WERI-Rb-1 (cell line): ENCODE measurements at places on chromosomes 3 and 15.

GRCh38 chr15:52858782-52859176 lies 68.6 kb upstream of the ONECUT1 start:
- no peak for DNase-seq

- no peak for DNase-seq
These were observed 553.4 kb downstream of the OCA2 start for GRCh38 chr15:27545494-27546255.

GRCh38 chr3:17158941-17159682 lies 274.4 kb downstream of the PLCL2 start:
- DNase-seq = no peak

GRCh38 chr15:31004220-31004733 lies 12.8 kb upstream of the MTMR10 start:
- DNase-seq = peak; percentile 42

- no peak for DNase-seq
These were observed 75.0 kb downstream of the SEMA5B start for GRCh38 chr3:122952520-122952919.

DNA sequence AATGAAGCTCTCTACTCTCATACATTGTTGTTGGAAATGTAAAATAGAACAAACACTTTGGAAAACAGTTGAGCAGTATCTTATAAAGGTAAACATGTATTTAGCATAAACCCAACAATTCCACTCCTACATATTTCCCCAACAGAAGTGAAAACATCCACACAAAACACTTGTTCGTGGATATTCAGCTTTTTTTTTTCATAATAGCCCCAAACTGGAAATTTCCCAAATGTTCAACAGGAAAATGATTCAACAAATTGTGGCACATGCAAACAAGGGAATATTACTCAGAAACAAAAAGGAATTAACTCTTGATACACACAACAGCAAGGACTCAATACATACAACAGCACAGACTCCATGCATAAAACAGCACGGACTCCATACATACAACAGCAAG lies 28.5 kb downstream of the RFTN1 start:
- no peak for DNase-seq

DNA sequence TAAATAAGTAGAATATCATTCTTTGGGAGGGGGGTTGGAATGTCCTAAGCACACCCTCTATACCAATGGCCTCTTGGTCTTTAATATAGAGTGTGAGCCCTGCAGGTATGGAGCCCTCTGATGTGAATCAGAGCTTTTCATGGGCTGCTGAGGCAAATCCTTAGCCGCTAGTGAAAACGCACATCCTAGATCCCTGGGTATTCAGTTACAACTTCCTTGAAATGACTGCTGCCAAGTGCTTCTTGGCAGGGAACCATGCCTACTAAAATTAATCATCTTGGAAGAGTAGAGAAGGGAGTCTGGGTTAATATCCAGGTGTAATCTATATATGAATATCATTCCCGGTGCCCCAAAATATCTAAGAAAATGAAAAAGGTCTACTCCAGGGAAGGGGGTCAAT lies 109.1 kb downstream of the POLQ start:
- no peak for DNase-seq

DNA sequence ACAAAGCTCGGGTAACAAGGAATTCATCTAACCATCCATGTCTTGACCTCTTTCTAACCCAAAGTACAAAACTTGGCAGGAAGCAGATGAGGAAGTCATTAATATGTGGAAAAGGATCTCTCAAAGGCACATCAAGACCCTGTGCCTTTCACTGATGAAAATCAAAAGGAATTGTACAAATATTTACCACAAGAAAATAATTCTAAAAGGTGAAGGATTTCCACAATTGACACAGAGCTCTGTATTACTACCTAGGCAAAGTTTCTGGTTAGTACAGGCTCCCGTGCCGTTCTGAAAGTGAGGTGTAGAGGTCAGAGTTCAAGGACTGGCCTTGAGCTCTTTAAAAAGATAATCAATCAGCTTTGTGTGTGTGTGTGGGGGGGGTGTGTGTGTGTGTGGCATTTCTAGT lies 239.7 kb upstream of the ICE2 start:
- no peak for DNase-seq

GRCh38 chr3:41092844-41093243 lies 106.5 kb upstream of the CTNNB1 start:
- DNase-seq = no peak

GRCh38 chr3:150116196-150116595 lies 145.5 kb upstream of the PFN2 start:
- no peak for DNase-seq

DNA sequence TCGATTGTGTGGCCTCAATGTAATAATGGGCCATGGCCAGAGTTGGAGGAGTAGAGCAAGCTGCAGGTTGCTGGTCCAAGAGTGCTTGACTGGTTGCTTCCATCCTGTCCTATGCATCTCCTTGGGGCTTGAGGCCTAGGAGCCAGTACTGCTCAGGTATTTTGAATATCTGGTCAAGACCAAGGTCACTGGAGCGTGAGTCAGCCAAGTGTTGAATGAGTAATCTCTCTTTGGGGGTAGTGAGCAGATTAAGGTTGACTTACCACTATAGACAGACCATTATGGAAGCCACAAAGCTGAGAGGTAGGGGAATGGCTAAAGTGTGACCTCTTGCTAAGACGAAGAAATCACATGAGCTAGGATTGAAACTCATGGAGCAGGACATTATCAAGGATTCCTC lies 9.4 kb upstream of the PARP6 start:
- no peak for DNase-seq

- DNase-seq = no peak
These were observed 4.6 kb upstream of the TBL1XR1 start for GRCh38 chr3:177201700-177202397.

GRCh38 chr3:89373434-89373833 lies 266.0 kb downstream of the EPHA3 start:
- DNase-seq = no peak

- DNase-seq = no peak
These were observed 218.7 kb downstream of the STXBP5L start for GRCh38 chr3:121126707-121127035.

DNA sequence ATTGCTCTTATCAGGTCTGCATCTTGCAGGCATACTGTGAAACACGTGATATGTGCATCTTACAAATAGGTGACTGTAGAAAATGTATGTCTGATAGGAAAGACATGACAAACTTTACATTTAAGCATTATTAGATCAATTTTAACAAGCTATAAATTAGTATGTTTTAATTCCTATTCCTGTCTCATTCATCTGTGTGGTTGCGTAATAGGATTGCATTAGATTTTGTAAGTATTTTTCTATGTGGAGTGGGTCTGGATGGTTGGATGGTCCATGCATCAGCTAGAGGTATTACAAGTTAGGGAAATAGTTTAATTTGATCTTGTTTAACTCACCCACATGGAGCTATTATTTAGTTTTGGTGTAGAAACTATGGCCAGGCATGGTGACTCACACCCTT lies 18.8 kb downstream of the ASTE1 start:
- DNase-seq = no peak

DNA sequence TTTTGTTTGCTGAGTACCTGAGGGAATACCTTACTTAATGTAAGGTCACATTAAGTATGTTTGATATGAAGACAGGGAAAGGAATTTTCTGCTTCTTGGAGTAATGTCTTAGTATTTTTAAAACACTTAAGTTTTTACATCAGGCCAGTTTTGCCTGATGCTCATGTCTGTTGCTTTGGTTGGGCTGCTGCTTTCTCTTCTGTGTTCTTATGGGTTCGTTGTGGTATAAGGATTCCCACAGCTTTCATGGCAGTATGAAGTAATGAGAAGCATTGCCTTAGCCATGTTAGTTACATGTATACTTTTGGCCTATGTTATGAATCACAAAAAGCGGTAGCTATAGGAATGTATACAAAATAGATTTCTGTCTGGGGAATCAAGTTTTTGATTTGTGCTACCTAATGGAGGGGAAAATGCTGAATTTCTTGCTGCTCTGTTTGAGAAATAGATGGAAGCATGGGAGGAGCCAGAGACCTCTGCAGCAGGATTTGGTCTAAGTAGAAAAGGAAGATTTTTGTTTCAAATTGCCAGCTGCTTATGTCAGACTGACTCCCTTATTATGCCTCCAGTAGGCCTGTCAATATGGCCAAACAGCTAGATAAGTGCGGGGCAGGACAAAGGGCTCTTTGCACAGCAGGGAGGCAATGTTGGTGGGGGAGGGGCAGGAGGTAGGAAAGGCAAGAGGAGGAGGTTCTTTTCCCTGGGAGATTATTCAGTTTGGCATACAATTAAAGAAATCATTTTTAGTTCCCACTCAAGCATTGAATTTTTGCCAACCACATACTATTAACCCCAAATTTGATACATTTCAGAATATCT lies 5.2 kb downstream of the SETD5 start:
- DNase-seq = peak; percentile 96

DNA sequence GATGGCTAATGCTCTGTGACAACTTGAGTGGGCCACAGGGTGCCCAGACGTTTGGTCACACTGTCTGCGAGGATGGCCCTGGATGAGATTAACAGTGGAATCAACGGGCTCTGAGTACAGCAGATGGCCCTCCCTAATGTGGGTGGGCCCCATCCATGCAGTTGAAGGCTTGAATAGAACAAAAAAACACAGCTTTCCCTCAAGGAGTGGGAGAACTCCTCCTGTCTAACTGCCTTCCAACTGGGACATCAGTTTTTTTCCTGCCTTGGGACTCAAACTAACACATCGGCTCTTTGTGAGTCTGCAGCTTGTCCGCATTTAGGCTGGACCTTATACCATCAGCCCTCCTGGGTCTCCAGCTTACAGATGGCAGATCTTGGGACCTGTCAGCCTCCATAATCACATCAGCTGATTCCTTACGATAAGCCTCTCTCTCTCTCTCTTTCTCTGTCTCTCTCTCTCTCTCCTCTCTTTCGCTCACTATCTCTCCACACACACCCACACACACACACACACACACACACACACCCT lies 20.8 kb downstream of the FAM174B start:
- peak; percentile 92 for DNase-seq

DNA sequence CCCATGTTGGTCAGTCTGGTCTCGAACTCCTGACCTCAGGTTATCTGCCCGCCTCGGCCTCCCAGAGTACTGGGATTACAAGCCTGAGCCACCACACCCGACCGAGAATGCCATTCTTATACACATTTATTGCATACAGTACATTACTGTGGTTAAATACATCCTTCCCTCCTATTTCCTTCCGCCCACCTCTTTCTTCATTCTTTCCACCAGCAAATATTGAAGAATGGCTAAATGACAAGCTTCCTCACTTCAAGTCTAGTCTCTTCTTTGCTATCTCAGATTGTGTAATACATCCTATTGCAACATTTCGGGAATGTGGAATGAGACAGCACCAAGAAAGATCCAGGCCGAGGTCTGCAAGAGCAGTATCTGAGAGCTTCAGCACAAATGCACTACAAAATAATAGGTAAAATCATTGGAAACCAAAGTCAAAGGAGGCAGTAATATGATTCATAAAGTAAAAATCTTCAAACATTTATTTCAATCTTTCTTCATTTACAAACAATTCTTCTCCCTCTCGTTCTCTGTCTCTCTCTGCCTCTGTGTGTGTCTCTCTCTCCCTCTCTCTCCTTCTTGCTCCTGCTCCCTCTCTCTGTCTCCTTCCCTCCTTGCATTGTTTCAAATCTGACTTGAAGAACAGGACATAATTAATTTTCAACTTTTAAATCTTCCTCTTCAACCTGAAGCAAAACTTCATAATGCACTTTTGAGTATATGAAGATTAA lies 94.7 kb upstream of the TGFBR2 start:
- DNase-seq = no peak

- DNase-seq = no peak
These were observed 82.8 kb downstream of the SMAD3 start for GRCh38 chr15:67148196-67148701.

DNA sequence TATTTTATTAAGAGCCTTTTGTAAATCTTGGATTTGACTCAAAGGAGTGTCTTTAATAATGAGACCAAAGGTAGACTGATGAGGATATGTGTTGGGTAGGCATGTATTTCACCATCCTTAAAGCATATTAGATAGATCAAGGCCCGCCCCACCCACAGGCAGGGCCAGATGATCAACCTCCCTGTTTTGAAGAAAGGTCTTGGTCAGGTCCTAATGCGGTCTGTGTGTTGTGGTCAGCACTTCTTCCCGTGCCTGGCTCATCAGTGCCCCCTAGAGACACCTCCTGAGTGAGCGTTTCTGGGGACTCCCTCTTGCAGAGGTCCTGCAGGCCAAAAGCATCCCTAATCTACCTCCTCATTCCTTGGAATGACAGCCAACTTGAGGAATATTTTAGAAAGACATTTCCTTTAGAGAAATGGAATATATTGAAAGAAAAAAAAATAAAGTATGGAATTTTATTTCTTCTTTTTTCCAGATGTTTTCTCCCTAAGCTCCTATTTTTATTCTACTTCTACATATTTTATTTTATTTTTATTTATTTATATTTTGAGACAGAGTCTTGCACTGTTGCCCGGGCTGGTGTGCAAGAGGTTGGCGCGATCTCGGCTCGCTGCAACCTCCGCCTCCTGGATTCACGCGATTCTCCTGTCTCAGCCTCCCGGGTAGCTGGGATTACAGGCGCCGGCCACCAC lies 6.0 kb downstream of the TM4SF4 start:
- peak; percentile 86 for DNase-seq

GRCh38 chr3:125679258-125679657 lies 84.0 kb upstream of the OSBPL11 start:
- peak; percentile 36 for DNase-seq

DNA sequence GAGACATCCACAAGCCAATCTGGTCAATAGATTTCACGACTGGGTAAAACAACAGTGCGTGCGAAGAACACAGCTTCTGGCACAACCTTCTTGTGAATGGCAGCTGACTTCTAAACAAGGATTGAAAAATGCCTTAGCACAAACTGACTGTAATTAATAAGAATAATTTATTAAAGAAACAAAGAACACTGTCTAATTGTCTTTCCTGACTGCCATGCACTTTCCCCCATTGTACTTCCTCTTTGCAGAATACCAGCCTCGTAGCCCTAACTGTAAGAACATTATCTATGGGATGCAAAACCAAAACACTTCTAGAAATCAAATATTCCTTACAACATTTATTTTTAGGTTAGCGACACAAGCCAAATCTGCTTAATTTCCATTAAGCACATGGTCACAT lies 6.5 kb downstream of the FOXP1 start:
- DNase-seq = no peak

DNA sequence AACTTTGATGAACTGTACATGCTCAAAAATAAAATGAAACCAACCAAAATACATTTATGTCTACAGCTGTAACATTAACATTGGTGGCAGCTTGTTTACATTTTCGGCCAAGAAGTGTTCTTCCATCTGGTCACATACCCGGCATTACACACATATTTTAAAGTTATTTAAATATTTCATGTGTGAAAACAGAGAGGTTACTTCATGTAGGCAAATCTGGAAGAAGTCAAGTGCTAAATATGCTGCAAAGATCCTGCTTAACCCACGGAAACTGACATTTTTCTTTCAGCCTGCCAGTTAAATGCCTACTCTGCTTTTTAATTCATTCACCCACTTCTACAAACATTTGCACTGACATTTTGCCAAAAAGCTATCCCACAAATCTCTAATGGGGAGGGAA lies 69.7 kb downstream of the MB21D2 start:
- no peak for DNase-seq

- peak; percentile 62 for DNase-seq
These were observed 844 bp upstream of the PFN2 start for GRCh38 chr3:149971403-149972075.

- no peak for DNase-seq
These were observed 327.9 kb upstream of the CTNNB1 start for GRCh38 chr3:40871394-40871793.

- no peak for DNase-seq
These were observed 18.6 kb downstream of the RNU5B-1 start for GRCh38 chr15:65323071-65323511.
